ENCODE measurements at places on chromosomes 6 and 20.

- no peak for DNase-seq
Measured at GRCh38 chr6:2909718-2910117, 6.6 kb upstream of the SERPINB9 start.

DNA sequence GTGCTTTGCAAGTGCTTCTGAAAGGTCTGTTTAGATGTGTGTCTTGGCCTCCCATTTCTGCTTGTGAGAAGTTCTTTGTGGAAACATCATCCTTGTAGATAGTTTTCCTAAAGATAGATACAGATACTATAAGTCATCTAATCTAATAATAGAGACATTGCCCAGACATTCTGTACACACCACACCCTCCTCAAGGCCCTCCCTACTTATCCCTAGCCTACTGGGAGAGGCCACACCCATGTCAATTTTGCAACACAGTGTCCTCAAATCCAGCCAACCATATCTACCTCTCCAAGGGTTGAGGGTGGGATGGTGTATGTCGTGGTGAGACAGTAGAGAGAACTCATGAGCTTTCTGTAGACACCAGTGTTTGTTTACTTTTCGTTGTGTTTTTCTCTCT is 6.2 kb downstream of the KDM1B start:
- DNase-seq, result no peak

GRCh38 chr20:31515072-31515774 is 981 bp downstream of the HM13 start:
- no peak for DNase-seq

GRCh38 chr6:147366290-147366689 is 142.2 kb upstream of the SAMD5 start:
- DNase-seq, result no peak

DNA sequence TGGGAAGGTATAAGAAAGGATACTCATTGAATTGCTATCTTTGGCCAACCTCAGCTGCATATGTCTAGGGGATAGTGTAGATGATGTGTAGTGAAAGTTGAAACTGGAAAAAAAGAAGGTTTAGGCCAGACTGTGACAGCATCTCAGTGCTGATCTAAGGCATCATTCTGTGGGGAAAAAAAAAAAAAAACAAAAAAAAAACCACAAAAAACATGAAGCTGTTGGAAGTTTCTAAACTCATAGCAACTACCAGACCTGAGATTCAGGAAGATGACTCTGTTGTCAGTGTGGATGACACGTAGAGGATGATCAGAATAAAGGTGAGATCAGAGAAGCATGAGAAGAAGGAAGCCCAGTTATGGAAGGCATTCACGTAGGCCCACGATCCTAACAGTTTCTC is 100.8 kb upstream of the CNKSR3 start:
- DNase-seq, result no peak

GRCh38 chr6:165325609-165326008 is 16.2 kb upstream of the C6orf118 start:
- DNase-seq, result no peak

DNA sequence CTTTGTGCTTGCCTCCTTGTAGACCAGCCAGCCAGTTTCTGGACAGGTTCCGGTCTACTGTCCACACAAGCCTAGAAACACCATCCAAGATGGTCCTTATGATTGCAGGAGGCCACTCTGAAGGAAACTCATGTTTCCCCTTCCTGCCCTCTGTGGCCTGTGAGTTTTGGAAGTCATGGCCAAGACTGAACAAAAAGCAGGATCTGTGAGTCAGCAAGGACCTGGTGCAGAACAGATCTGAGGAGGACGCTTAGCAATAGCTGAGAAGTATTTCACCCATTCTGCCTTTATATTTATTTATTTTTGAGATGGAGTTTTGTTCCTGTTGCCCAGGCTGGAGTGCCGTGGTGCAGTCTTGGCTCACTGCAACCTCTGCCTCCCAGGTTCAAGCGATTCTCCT is 134.6 kb upstream of the EEF1E1 start:
- DNase-seq, result no peak

DNA sequence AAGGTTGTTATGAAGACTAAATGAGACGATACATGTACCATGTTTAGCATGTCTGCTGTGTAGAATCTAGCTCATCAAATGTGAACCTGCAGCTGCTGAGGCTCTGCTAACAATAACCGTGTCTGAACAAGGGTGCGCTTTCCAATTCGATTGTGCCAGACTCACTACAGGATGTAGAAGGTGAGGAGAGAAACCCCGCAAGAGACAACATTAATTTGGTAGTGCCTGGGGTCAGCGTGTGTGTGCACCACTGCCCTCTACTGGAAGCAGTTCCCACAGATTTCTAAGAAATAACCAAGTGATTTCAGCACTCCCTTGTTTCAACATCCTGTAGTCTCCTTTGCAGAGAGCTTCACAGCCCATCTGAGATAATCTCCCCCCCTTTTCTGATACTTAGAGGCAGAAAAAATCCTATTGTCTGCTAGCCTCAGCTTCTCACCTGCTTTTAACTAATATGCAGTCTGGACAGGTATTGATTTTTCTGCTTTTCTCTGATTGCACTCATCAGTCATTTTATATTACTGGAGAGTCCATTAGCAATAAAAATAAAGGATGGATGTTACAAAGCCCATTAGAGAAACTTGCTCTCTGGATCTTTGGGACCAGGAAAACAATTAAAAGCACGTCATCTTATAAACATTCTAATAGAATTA is 96.7 kb upstream of the BACH2 start:
- DNase-seq, result peak; percentile 42

- DNase-seq, result no peak
Measured at GRCh38 chr6:125846292-125847024, 55.7 kb downstream of the NCOA7 start.

- no peak for DNase-seq
Measured at GRCh38 chr20:21681922-21682318, 23.5 kb upstream of the PAX1 start.

DNA sequence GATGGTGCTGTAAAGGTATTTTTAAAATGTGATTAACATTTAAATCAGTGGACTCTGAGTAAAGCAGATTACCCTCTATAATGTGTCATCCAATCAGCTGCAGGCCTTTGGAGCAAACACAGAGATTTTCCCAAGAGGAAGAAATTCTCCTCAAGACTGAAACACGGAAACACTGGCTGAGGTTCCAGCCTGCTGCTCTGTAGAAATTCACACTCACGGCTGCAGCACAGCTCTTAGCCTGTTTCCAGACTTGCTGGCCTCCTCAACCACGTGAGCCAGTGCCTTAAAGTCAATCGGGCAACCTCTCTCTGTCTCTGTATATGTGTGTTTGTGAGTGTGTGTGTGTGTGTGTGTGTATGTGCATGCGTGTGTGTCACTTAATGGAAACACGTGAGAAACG is 41.1 kb downstream of the PDE10A start:
- no peak for DNase-seq

GRCh38 chr6:13724182-13724581 is 12.5 kb upstream of the RANBP9 start:
- DNase-seq, result no peak

GRCh38 chr6:34795836-34796425 is 4.0 kb downstream of the BLTP3A start:
- no peak for DNase-seq

DNA sequence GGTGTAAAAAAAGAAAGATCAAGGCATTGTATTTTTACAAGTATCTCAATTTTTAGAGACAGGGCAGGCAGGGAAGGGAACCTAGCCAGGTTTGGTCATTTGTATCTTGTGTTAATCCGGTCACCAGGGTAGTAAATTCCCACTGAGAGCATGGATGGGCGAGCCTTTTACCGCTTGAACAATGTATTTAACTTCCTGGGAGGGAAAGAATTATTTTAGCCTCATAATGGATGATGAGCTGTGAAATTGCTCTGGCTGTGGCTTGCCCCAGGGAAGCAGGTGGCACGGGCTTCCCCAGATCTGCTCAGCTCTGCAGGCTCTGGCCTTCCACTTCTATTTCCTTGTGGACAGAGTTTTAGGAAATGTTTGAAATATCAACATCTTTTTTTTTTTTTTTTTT is 72.9 kb downstream of the TOX2 start:
- peak; percentile 54 for DNase-seq

- DNase-seq, result no peak
Measured at GRCh38 chr20:17958373-17959256, 10.0 kb downstream of the SNX5 start.

DNA sequence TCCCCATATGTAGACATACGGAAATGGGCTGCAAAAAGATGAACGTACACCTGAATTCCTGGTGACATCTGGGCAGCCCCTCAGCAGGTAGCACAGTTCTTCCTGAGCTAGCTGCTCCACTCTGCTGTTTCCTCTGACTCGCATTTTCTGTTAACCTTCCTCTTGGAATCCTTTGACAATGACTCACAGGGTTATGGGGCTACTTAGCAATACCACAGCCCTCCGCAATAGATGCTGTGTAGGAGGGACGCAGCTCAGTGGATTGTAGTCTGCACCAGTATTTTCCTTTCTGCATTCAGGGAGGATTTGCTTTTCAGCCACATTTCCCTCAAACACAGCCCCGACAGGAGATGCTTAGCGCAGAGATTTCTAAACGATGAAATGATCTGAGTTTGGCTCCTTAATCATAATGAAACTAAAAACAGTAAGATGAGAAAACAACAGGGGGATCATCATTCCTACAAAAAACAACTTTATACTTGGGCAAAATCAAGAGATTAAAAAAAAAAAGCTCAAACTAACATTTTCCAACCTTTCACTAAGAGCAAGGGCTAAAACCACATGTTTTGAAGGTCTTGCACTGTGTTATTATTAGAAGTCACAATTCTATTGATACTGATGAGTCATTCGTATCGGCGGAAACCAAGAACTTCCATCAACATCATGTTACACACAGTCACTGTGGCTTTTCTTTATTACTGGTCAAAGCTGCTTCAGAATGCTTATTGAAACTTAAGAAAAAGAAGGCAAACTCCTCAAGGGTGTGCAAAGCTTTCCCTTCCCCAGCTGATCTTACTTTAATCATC is 12.2 kb downstream of the BACH2 start:
- DNase-seq, result no peak

- no peak for DNase-seq
Measured at GRCh38 chr6:129730477-129731165, 20.6 kb upstream of the ARHGAP18 start.

GRCh38 chr6:37582306-37582705 is 82.6 kb upstream of the CCDC167 start:
- DNase-seq, result no peak

DNA sequence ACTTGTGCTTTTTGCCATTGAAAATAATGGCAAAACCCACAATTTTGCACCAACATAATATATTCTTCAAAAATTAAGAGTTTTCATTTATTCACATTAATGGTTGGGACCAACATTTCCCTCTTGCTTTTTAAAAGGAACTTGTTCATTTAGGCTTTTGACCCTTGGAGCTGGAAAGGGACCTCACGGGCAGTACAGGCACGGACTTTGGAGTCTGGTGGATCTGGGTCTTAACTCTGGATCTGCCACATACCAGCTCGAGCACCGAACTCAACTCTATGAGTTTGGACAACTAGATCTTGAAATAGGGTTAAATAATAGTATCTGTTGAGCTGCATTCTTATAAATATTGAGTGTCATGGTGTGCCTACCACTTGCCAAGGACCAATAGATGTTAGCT is 37.2 kb downstream of the AFDN start:
- DNase-seq, result no peak

DNA sequence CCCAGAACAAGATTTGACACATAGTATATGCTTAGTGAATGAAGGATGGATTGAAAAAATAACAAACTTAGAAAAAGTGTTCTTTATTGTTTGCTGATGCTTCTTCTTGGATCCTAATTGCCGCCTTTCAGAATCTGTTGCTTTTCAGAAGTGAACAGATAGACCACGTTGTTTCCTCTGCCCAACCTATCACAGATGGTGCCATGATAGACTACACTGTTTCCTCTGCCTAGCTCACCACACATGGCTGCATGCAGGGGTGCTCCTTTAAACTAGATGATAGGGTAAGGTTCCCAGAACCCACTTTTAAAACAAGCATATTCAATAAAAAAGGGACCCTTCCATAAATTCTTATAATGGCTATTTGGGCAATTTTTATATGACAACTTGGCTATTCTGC is 4.6 kb upstream of the RGS17 start:
- no peak for DNase-seq

- no peak for DNase-seq
Measured at GRCh38 chr6:136662347-136663237, 112.4 kb upstream of the MAP7 start.

- no peak for DNase-seq
Measured at GRCh38 chr6:26375270-26375669, 7.6 kb upstream of the BTN2A2 start.

DNA sequence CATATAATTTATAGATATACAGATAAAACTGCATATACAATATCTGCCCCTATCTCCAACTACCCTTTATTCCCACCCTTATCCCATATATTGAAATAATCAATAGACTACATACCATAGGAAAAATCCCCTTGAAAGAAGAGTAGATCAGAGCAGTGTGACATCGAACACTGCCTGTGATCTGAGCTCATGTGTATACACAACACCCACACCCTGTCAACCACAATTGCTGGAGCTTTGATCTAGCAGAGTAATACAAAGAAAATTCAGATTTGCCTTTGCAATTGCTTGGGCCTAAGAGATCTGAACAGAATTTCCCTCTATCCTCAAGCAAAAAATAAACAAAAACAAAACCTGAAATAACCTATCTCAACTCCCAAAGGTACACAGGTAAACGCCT is 119.3 kb downstream of the ASCC3 start:
- DNase-seq, result peak; percentile 15

- peak; percentile 78 for DNase-seq
Measured at GRCh38 chr6:125363039-125363823, 61.5 kb upstream of the HDDC2 start.

- no peak for DNase-seq
Measured at GRCh38 chr6:103672169-103672568, 1187.5 kb downstream of the HACE1 start.

DNA sequence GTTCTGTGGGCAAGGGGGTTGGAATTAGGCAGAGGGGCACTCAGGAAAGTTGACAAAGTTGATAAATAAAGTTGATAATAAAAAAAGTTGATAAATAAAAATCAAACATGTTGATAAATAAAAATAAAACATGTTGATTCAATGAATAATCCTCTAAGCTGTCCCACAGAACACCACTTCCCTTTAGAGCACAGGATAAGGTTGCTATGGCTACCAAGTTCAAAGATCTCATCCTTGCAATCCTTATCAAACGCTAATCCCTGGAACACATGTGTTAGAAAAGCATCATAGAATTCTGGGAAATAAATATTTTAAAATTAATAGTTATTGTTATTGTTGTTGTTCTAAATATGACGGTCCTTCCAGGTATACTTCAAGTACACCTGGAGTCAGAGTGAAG is 33.9 kb downstream of the MBOAT1 start:
- no peak for DNase-seq

DNA sequence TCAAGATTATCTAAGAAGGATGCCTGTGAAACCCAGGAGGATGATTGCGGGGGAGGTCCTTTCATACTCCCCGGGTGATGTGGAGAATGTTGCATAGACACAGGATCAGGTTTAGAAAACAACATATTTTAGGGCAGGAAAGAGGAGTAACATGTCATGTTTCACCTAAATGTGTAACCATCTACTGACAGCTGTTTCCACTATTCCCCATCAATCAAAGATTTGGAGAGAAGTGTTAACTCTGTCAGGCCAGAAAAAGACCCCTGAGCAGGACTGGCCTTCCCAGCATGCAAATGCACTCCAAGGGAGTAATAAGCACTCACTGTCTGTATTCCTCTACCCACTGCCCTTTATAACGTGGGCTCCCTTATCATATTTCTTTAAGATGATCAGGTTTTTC is 148.0 kb upstream of the KCNK16 start:
- DNase-seq, result no peak
